NCI-H1092 (cell line): ENCODE measurements at places on chromosomes 6 and 20.

DNA sequence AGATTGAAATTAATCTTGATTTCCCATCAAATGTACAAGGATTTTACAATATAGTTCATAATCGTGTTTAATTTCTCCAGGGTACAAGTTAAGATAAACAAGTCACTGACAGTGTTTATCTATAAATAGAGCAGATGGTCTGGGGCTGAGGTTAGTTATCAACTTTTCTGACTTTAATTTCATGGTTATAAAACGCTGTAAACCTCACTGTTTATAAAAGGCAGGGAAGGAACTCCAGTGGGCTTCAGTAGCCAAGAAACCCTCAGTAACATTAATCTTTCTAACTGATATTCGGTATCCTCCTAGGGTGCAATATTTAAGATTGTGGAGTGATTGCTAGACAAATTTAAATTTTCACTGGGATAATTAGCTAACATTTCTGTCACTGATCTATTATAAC is 68.6 kb downstream of the GFRAL start:
- DNase-seq = no peak

DNA sequence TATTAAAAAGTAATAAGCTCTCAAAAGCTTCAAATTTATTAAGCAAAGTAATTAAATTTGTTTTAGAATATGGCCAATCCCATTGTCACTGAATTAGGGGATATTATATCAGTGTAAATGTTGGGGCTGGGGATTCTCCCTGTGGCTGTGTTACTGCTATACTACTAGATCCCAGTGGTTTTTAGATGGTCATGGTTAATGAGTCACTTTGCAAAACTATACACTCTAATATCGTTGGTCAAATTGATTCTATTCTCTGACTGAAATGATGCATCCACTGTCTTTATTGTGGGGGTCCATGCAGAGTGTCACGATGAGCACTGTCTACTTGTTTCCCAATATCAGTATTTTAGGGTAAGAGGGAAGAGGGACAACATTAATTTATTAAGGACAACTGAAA is 336.9 kb upstream of the PREP start:
- no peak for DNase-seq

- DNase-seq = no peak
These were observed 135.5 kb downstream of the CENPW start for GRCh38 chr6:126475449-126475848.

DNA sequence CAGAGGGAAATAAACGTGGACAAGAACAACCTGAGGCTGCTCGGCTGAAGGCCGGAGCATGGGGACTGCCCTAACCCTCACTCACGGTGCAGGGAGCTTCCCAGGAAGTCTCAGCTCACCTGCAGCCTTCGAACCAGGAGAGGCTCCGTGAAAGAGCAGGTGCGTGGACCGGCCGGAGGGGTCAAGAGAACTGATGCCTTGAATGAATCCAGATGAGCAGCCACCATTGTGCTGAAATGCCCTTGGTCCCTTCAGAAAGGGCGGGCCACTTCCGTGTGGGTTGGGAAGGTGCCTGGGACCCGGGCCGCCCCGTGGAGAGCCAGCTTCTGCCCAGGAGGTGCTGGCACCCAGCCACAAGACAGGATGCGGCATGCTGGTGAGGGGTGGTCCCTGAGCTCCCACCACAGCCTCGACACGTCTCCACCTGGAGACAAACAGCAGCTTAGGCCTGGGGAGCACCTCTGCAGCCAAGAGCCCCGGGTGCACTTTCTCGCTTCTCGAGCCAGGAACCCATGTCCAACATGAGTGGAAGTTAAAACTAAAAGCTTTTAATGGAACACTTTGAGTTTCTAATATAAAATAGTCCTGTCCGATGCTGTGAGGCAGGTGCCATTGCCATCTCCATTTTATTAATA is 83.5 kb downstream of the TTLL2 start:
- DNase-seq = no peak

DNA sequence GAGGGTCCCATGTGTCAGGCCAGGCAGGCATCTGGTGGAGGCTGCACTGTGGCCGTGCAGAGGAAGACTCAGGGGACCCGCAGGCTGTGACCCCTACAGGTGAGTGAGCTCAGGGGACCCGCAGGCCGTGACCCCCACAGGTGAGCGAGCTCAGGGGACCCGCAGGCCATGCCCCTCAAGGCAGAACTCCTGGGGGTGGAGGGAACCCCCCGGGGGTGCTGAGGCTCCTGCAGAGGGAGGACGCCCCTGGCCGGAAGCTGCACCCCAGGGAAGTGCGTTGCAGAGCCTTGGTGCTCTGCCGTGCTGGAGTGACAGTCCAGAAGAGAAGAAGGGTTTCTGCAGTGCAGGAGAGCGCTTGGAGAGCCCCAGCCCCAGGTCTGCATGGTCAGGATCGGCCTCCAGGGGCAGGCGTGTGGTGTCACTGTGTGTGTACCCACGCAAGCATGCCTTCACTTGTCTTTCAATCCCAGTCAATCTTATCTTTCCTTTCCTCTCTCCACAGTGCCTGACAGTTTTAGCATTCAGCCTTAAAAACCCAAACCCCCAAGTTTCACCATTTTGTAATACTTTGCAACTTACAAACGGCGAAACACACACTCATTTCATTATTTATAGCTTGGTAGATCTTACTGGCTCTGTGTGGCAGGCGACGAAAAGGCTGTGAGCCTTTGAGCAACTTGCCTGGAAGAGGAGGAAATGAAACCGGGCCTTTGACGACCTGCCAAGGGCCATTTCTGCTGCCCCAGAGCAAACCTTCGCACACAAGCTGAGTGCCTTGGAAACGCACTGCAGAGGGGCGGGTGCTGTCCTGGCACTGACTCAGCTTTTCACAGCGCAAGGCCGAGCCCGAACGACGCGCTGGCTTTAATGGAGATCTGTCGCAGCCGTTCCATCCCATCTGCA is 101.4 kb upstream of the AGPAT4 start:
- DNase-seq = peak; percentile 68

- no peak for DNase-seq
These were observed 110.9 kb downstream of the SH3BGRL2 start for GRCh38 chr6:79742030-79742429.

DNA sequence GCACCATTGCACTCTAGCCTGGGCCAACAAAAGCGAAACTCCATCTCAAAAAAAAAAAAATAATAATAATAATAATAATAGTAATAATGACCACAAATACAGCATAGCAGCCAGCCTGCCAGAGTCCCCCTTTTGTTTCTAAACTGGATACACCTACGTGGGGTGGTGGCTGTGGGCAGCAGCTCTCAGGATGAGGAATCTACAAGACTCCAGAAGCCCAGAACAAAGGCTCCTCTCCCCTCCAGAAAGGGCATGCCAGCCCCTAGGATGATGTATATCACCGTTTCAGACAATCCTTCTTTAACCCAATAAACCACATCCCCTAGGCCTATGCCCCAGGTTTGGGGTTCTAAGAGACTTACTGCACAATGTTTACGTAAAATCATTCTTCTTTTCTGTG is 155.9 kb downstream of the QRSL1 start:
- DNase-seq = no peak

DNA sequence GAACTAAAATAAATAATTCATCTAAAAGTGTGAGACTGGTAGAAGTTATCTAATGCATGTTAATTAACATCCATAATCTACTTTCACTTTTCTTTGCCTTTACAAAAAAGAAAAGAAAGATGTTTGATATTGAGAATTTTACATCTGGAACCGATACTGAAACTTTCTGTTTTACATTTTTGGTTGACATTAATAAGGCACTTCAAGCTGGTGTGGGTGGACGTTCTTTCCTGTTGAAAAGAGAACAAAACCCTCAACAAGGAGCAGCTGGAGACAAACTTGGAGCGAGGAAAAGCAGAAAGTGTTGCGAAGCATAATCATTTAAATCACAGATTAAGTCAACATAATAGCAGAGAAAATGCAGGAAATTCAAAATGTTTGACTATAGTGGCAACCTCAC is 575.2 kb upstream of the ADGRB3 start:
- no peak for DNase-seq

DNA sequence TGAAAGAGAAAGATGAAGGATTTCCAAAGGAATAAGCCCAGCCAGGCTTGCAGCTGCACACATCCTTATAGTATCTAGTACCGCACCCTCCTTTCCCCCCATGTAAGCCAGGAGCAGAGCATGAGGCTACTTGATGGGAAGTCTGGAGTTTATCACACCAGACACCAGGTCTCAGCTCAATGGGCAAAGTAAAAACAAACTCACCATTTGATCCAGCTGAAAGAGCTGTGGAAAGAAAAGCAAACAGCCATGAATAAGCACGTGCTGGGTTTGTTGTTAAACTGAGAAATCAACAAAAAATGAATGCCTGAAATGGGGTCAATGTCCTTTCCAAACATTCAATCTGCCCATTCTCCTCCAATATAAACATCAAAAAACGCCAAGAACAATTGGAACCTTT is 50.6 kb upstream of the MAP7 start:
- DNase-seq = no peak

DNA sequence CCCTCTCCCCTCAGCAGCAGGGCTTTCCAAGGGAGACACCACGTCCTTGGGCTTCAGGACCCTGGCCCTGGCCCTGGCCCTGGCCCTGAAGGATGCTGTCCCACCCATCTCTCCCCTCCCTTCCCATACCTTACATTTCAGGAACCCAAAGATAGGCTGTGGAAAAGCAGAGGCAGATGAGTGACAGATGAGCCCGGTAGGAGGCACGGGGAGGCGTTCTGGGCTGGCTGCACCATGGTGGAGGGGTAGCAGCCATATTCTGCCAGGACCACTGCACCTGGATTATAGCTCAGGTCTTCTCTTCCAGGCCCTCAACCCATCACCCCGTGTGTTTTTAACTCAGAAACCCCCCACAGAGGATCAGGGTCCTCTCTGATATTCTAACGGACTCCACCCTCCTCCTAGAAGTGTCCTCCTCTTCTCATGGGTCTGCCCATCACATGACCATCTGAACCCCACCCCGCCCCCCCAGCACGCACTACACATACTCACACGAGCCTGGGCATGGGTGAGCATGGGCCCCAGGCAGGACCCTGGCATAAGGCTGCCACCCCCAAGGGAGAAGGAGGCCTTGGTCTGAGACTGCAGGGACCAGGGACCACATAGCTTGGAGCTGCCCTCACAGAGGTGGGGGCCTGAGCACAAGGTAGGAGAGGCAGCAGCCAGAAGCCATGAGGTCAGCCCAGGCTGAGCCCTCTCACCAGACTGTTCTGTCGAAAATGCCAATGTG is 220.8 kb upstream of the CDH4 start:
- DNase-seq = no peak

- DNase-seq = no peak
These were observed 10.5 kb downstream of the NT5E start for GRCh38 chr6:85460154-85460920.

GRCh38 chr20:19885939-19886660 is 128.0 kb downstream of the RIN2 start:
- no peak for DNase-seq

GRCh38 chr6:122740936-122741335 is 38.6 kb upstream of the FABP7 start:
- no peak for DNase-seq

DNA sequence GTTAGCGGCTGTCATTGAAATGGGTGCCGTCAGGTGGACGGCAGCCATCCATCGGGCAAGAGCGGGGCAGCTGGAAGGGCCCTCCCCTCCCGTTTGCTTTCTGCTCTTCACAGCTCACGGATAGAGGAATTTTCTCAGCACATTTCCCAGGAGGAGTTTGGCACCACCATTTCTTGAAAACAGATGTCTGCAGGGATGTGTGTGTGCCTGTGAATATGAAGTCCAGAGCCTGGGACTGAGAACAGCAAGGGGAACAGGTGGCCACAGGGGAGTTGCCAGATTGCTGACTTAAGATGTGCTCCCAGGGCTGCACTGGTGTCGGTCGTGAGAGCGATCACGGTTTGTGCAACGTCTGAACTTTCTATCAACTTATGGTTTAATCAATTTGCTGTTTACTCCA is 22.1 kb upstream of the ECI2 start:
- no peak for DNase-seq

DNA sequence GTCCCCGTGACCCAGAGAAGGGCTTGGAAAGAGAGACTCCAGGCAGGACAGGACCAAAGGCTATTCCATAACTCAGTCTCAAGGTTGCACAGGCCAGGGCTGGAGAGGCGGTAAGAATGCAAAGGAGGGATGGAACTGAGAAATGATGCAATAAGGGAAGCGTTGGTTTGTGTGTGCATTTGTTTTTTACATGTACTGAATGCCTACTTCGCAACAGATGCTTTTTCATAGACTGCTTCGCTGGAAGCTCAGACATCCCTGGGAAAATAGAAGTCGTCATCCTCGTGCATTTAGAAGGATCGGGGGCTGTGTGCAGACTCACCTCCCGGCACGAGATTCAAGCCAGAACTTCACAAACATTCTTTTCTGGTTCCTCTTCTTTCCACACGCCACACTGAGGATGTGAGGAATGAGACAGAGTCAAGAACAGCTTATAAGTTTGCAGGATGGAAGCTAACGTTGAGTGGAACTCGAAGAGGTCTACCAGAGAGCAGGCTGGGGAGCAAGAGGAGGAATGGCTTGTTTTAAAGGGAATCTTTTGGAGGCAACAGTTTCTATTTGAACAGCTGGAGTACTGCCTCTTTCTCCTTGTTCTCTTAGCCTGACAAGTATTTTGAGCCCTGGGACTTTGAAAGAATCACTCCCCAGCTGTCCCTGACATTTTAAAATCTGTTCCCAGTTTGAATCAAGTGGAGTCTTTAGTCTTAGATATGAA is 19.3 kb upstream of the LY86 start:
- DNase-seq = no peak

DNA sequence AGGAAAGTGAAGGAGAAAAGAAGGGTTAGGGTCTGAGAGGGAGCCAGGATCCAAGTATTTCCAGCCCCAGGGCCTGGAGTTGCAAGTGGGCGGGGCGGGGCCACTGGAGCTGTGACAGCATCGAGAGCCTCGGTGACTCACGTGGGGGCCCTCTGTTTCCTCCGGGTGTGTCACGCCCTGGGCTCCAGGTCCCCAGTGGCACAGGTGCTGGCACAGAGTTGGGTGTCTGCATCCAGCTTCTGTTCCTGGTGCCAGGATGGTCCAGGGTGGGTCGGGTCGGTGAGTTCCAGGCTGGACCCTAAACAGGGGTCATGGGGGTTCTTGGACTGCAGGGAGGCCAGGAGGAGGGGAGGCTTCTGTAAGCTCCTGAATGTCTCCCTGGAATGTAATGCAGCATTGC is 16.7 kb downstream of the RAET1L start:
- no peak for DNase-seq

DNA sequence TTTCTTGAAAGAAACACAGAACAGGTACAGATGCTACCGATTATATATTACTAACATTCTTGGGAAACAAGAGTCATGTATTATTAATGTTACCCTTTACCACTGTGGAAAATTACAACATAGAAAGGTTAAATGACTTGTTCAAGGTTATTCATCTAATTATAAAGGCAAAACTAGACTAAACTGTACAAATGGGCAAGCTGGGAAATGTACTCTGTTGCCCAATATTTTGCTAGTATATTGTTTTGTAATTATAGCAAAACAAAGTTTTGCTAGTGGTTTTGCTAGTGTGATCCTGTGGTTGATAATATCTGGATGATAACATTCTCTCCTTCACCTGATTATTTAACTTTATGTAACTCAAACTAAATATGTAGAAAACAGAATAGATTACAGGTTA is 96.5 kb downstream of the TINAG start:
- no peak for DNase-seq

DNA sequence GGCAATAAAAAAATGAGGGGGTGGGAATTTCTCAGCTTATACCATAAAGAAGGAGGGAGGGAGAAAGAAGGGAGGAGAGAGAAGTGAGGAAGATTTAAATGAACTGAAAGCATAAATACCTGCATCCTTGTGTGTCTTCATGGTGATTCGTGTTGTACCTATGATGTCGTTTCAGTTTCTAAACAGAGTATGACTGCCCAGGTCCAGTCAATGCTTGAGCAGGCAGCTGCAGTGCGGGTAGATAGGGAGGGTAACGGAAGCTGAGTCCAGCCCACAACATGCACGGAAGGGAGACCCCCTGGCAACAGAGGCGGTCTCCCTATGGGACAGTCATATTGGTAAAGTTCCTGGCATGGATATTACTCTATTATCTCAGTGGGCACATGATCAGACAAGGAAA is 184.5 kb downstream of the KIF16B start:
- DNase-seq = no peak
